Myocyte (in vitro differentiated cells): ENCODE measurements at places on chromosomes 16 and 17. TPM values are rescaled to one million over a fixed set of nuclear protein-coding genes. Genes with fewer than 3 reads are reported as not detected.

Gene EIF1
- 78.1 and 112 TPM in 2 replicates for total RNA-seq

Gene GAS2L2
- 0.08 TPM in 1 of 2 replicates, not detected in the other for total RNA-seq

Gene TRIM72
- 331 and 408 TPM in 2 replicates for total RNA-seq

Gene PRR14
- total RNA-seq = 13.0 and 13.7 TPM in 2 replicates

Gene TMIGD1
- not detected in 2 replicates for total RNA-seq

Gene ACSF3
- total RNA-seq = 17.3 and 19.7 TPM in 2 replicates

Gene INPP5K
- total RNA-seq = 47.2 and 71.4 TPM in 2 replicates

Gene LGALS9B
- total RNA-seq = not detected in 2 replicates

Gene TOM1L1
- total RNA-seq = 29.1 and 36.5 TPM in 2 replicates

Gene OR4D1
- not detected in 2 replicates for total RNA-seq

Gene MYH3
- total RNA-seq = 2,551 and 7,123 TPM in 2 replicates

Gene TLE7
- total RNA-seq = not detected in 2 replicates

Gene CPNE2
- 12.1 and 24.7 TPM in 2 replicates for total RNA-seq

Gene PRR11
- total RNA-seq = 0.47 and 0.59 TPM in 2 replicates

Gene C17orf67
- 2.1 and 5.7 TPM in 2 replicates for total RNA-seq

Gene PIRT
- total RNA-seq = not detected in 2 replicates

Gene IL4R
- total RNA-seq = 9.4 and 18.4 TPM in 2 replicates

Gene E4F1
- 33.6 and 35.3 TPM in 2 replicates for total RNA-seq

Gene LITAFD
- total RNA-seq = not detected in 2 replicates

Gene DNAH2
- total RNA-seq = 0.11 TPM in 1 of 2 replicates, not detected in the other

Gene MYH13
- 0.16 and 0.21 TPM in 2 replicates for total RNA-seq

Gene STH
- total RNA-seq = not detected in 2 replicates

Gene CCDC144A
- 8.8 and 9.1 TPM in 2 replicates for total RNA-seq

Gene TBL3
- total RNA-seq = 46.8 and 66.4 TPM in 2 replicates

Gene HCRT
- not detected in 2 replicates for total RNA-seq

Gene PRKCB
- total RNA-seq = not detected in 2 replicates

Gene TP53TG3C
- not detected in 2 replicates for total RNA-seq

Gene EVI2A
- 48.6 and 59.2 TPM in 2 replicates for total RNA-seq

Gene RAB26
- 0.91 and 1.9 TPM in 2 replicates for total RNA-seq

Gene KRT32
- not detected in 2 replicates for total RNA-seq

Gene CYB561
- total RNA-seq = 2.9 and 4.6 TPM in 2 replicates

Gene EFNB3
- 0.78 and 1.5 TPM in 2 replicates for total RNA-seq

Gene MOSMO
- 10.5 and 13.4 TPM in 2 replicates for total RNA-seq

Gene SNX20
- 0.36 and 1.1 TPM in 2 replicates for total RNA-seq

Gene CDRT15L2
- total RNA-seq = not detected in 2 replicates

Gene C16orf89
- total RNA-seq = 0.43 and 0.94 TPM in 2 replicates

Gene KRT12
- not detected in 2 replicates for total RNA-seq

Gene CX3CL1
- not detected in 2 replicates for total RNA-seq

Gene KRT26
- not detected in 2 replicates for total RNA-seq

Gene PDILT
- total RNA-seq = not detected in 2 replicates

Gene SLC7A5
- 47.1 and 48.6 TPM in 2 replicates for total RNA-seq

Gene C16orf74
- 0.16 TPM in 1 of 2 replicates, not detected in the other for total RNA-seq
